Naive thymus-derived CD8-positive, alpha-beta T cell (primary cell): ENCODE measurements at places on chromosomes 7 and 10. TPM values are rescaled to one million over a fixed set of nuclear protein-coding genes. Genes with fewer than 3 reads are reported as not detected.

- H3K4me1 ChIP-seq, result peaks cover 29% of the 10 kb centered on the region
- no peak for DNase-seq
- no peak overlapping the region for H3K27ac ChIP-seq
- no peaks in the 10 kb centered on the region for H3K27me3 ChIP-seq
These were observed 18.5 kb downstream of the RFC2 start for GRCh38 chr7:74235518-74236268.

DNA sequence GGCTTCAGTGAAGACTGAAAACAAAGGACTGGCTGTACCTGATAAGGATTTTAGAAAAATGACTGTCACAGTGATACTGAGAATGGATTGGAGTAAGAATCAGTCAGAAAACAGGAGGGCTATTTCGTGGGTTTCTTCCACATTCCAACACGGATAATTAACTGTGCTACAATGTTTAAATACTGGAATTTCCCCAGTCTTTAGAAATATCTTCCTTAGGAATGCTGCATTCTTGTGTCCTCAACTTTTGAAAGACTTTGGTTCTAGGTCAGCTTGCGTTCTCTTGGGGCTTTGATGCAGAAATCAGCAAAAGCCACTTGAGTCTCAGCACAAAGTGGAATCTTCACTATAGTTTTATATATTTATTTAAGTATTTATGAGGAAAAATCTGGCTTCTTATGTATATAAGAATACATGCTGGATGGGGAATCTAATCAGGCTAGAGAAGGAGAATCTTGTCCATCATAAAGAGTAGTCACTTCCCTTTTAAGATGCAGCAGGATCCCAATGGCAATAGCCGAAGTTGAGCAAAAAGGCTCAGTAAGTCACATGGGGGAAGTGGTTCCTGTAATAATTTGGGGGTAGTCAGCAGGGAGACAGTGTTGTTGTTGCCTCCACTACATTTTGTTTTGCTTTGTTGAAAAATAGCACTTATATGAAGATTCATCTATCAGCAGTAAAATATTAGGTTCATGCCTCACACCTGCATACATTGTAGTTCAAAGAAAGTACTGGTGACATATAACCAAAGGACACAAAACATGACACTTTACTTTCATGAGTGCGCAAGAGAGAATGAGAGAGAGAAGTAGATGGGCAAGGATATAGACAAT lies 86.0 kb downstream of the CH25H start:
- peaks cover 10% of the 10 kb centered on the region for H3K27me3 ChIP-seq
- DNase-seq, result no peak
- no peaks in the 10 kb centered on the region for H3K36me3 ChIP-seq
- H3K27ac ChIP-seq, result no peak overlapping the region
- no peaks in the 10 kb centered on the region for H3K4me1 ChIP-seq

DNA sequence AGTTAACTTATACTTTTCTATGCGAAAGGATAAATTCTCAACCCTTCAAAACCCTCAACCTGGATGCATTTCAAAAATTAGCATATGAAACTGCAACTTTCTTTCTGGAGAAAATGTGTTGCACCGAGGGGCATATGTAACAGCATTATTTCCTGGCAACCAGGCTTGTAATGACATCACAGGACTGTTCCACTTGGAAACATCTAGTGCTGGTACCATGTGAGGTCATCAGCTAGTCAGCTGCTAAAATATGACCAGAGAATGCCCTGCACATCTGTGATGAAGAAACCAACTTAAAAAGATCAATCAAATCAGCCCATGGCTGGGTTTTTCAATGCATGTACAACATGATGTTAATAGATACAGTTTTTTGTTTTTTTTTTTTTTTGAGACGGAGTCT lies 40.0 kb downstream of the FGFR2 start:
- no peak overlapping the region for H3K27ac ChIP-seq

DNA sequence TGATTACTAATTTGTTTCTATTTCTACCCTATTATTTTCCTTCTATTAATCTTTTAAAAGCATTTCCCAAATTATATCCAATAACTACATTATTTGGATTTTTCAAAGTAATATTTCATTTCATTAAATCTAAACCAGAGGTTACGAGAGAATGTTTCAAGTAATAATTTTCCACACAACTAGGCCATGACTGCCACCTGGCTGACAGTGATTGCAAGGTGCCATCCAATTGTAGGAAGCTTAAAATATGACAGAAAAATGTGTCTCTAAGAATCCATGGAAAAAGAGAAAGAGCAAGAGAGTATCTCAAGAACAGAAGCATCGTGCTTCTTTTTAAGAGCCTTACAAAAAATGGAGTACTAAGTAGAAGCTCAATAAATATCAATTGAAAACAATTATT lies 48.7 kb downstream of the TPK1 start:
- no peak for DNase-seq
- no peak overlapping the region for H3K27ac ChIP-seq
- H3K27me3 ChIP-seq, result no peaks in the 10 kb centered on the region
- peaks cover 8% of the 10 kb centered on the region for H3K4me1 ChIP-seq
- no peak overlapping the region for H3K4me3 ChIP-seq

The SMO gene
- 0.13 TPM for total RNA-seq

The ZCWPW1 gene
- total RNA-seq, result 15.6 TPM

DNA sequence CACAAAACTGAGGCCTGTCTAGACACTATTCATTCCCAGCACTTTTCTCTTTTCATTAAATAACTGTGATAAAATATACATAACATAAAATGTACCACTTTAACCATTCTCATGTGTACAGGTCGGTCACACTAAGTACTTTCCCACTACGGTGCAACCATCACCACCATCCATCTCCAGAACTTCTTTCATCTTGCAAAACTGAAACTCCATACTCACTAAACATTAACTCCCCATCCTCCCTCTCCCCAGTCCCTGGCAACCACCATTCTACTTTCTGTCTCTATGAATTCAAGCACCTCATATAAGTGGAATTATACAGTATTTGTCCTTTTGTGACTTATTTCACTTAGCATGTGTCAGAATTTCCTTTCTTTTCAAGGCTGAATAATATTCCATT lies 53.0 kb downstream of the ARHGAP12 start:
- H3K4me1 ChIP-seq, result peaks cover 23% of the 10 kb centered on the region
- no peaks in the 10 kb centered on the region for H3K36me3 ChIP-seq
- no peak overlapping the region for H3K4me3 ChIP-seq
- DNase-seq, result no peak

DNA sequence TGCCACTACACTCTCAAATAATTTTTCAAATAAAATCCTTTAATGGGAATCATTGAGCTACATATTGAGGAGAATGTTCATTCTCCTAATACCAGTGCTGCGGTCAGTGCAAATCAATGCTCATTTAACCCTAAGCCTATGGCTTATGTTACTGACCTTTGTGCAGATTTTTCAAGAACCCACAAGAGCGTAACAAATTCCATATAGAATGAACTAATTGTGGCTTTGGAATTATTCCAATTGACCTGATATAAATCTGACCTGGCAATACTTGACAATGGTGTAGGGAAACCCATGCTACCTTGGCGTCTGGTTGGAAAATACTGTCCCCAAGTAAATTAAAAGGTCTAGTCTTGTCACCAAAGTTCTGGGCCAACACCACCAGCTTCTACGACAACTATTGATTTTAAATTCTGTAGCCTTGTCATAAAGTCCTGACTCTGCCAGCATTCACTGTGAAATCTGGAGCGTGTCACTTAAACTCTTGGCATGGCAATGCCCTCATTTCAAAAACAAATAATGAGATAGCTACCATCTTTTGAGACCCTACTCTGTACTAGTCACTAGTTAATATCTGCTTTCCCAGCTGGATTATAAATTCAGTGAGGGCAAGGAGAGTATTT lies 320.9 kb downstream of the AHR start:
- no peak overlapping the region for H3K4me3 ChIP-seq
- no peaks in the 10 kb centered on the region for H3K36me3 ChIP-seq
- no peaks in the 10 kb centered on the region for H3K27me3 ChIP-seq
- no peaks in the 10 kb centered on the region for H3K4me1 ChIP-seq
- no peak overlapping the region for H3K27ac ChIP-seq

DNA sequence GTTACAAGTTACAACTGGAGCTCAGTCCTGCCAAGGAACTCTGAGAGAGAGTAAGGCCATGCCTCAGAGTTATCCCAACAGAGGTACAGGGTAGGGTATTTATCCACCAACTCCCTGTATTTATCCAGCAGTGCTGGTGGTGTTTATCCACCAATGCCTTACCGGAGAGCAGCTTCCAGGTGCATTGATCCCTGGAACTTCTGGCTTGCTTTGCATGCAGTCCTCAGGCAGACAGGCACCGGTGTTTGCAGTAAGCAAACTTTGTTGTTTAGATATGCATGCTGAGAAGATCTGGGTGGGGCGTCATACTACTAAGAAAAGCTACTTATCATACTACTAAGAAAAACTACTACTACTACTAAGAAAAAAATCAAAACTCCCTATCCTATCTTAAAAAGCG lies 92.4 kb downstream of the CYP26A1 start:
- no peaks in the 10 kb centered on the region for H3K36me3 ChIP-seq
- DNase-seq, result no peak
- H3K27ac ChIP-seq, result no peak overlapping the region
- peaks cover 18% of the 10 kb centered on the region for H3K27me3 ChIP-seq
- no peaks in the 10 kb centered on the region for H3K4me1 ChIP-seq

DNA sequence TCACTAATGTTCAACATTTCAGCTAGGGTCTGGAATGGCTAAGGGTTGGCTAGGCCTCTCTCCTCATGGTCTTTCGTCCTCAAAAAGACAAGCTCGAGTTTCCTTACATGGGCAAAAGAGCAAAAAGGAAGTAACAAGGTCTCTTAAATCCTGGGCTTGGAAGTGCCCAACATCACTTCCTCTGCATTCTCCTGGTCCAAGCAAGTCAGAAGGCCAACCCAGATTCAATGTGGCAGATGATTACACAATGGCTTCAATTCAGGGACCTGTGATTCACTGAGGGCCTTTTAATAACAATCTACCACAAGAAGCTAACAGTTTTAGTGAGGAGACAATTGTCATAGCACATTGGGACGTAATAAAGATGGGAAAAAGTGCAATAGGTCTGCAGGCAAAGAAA lies 4.4 kb upstream of the NUP205 start:
- no peak overlapping the region for H3K4me3 ChIP-seq
- no peaks in the 10 kb centered on the region for H3K27me3 ChIP-seq
- H3K27ac ChIP-seq, result no peak overlapping the region

DNA sequence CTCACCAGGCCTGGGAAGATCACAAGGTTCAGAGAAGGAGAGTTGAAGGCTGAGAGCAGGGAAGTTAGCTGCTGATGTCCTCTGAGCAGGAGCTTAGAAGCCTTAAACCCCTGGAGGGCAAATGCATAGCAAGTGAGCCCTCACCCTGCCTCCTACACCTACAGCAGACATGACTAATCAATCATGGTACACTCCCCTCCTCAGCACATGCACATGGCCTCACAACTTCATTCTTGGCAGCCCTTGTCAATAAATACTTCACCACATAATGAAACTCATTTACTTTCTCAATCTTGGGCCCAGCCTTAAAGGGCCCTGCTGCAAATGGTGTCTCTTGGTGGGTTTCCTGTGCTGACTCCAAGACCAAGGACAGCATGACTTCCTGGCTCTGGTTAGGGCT lies 12.9 kb downstream of the MMRN2 start:
- no peak overlapping the region for H3K27ac ChIP-seq
- no peak for DNase-seq
- H3K4me1 ChIP-seq, result peaks cover 6% of the 10 kb centered on the region
- H3K4me3 ChIP-seq, result no peak overlapping the region
- H3K36me3 ChIP-seq, result no peaks in the 10 kb centered on the region
- H3K27me3 ChIP-seq, result no peaks in the 10 kb centered on the region

- H3K27ac ChIP-seq, result no peak overlapping the region
- no peak for DNase-seq
- no peak overlapping the region for H3K4me3 ChIP-seq
- H3K4me1 ChIP-seq, result peaks cover 4% of the 10 kb centered on the region
- H3K27me3 ChIP-seq, result no peaks in the 10 kb centered on the region
These were observed 2.5 kb upstream of the CFAP58 start for GRCh38 chr10:104351061-104351702.
